ENCODE measurements at places on chromosomes 4 and X. TPM values are rescaled to one million over a fixed set of nuclear protein-coding genes. Genes with fewer than 3 reads are reported as not detected.
A peak's percentile ranks its signal among the peaks of the same experiment; 100 is the strongest.

Gene UGT2B10
- total RNA-seq, result not detected

GRCh38 chr4:13983189-13983790 lies 355.8 kb upstream of the BOD1L1 start:
- no peak for DNase-seq

DNA sequence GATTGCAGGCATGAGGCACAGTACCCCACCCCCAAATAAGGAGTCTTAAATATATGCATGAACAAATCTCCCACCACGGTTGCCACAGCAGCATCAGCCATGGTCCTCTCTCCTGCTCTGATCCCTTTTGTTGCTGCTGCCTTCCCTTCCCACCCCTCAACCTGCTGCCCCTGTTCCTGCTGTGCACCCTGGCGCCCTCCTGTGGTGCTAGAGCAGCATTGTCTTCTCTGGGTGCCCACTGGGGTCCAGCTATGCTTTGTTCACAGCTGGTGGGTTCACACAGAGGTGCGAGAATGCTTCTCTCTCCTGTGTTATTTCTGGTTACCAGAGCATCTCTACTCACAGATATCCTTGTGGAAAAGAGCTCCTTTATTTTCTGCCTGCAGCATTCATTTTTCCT lies 116.2 kb downstream of the GATB start:
- peak; percentile 54 for DNase-seq

DNA sequence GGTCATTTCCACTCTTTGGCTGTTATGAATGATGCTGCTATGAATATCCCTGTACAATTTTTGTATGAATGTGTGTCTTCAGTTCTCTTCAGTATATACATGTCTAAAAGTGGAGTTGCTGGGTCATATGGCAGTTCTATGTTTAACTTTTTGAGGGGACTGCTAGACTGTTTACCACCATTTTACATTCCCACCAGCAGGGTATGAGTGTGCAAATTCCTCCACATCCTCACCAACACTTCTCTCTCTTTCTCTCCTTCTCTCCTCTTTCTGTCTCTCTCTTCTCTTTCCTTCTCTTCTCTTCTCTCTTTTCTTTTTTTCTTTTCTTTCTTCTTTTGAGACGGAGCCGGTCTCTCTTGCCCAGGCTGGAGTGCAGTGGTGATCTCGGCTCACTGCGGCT lies 7.8 kb downstream of the WWC2 start:
- no peak for DNase-seq

Gene TLR10
- total RNA-seq, result not detected

DNA sequence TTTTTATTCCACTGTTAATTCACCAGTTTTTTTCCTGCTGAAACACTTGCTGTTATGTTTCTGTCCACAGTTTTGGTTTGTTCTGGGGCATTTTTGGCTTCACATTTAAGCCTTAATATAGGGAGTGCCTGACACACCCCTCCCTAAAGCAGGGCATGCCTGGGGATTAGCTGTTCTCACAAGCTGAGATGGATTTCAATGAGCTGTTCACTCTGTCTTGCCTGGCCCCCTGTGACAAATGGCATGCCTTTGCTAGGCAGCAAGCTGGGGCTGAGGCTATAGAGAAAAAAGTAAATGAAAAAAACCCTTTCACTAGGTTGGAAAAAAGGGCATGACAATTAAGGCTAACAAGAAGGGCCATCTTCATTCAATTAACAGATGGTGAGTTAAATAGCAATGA lies 22.4 kb downstream of the LPAR4 start:
- no peak for DNase-seq
